ENCODE measurements at places on chromosomes 2 and 18. TPM values are rescaled to one million over a fixed set of nuclear protein-coding genes. Genes with fewer than 3 reads are reported as not detected.

CFC1 gene
- not detected for total RNA-seq

HOXD12 gene
- not detected for total RNA-seq

TTN gene
- total RNA-seq = 21.6 TPM

CRACDL gene
- total RNA-seq = 4.1 TPM

CYS1 gene
- total RNA-seq = 2.9 TPM

BUB1 gene
- total RNA-seq = 29.7 TPM

HAAO gene
- total RNA-seq = 12.3 TPM

GLB1L gene
- total RNA-seq = 8.9 TPM

SCN3A gene
- total RNA-seq = 6.6 TPM

TTC27 gene
- 28.5 TPM for total RNA-seq

LRP1B gene
- 0.06 TPM for total RNA-seq

CFAP221 gene
- not detected for total RNA-seq

SLC5A7 gene
- not detected for total RNA-seq

BMP10 gene
- total RNA-seq = not detected

CLEC4F gene
- 2.3 TPM for total RNA-seq

Measured in spleen (tissue), 13 donors.